ENCODE measurements at places on chromosomes 1 and 21. TPM values are rescaled to one million over a fixed set of nuclear protein-coding genes. Genes with fewer than 3 reads are reported as not detected.
A peak's percentile ranks its signal among the peaks of the same experiment; 100 is the strongest.

GRCh38 chr1:8660411-8660828 is 157.0 kb downstream of the RERE start:
- H3K4me1 ChIP-seq = peaks cover 32% of the 10 kb centered on the region
- DNase-seq = peak; percentile 36
- H3K27ac ChIP-seq = no peak overlapping the region
- H3K36me3 ChIP-seq = no peaks in the 10 kb centered on the region
- H3K4me3 ChIP-seq = no peak overlapping the region

GRCh38 chr1:155454096-155454495 is 108.5 kb downstream of the ASH1L start:
- H3K27ac ChIP-seq = no peak overlapping the region
- H3K36me3 ChIP-seq = no peaks in the 10 kb centered on the region
- DNase-seq = no peak
- no peak overlapping the region for H3K4me3 ChIP-seq

GRCh38 chr1:166053395-166053794 is 113.4 kb downstream of the FAM78B start:
- H3K4me3 ChIP-seq = no peak overlapping the region
- H3K27me3 ChIP-seq = no peaks in the 10 kb centered on the region
- no peaks in the 10 kb centered on the region for H3K36me3 ChIP-seq
- DNase-seq = no peak
- no peak overlapping the region for H3K27ac ChIP-seq

GRCh38 chr1:212819726-212820125 is 27.7 kb downstream of the SPATA45 start:
- no peaks in the 10 kb centered on the region for H3K27me3 ChIP-seq
- H3K4me1 ChIP-seq = no peaks in the 10 kb centered on the region
- H3K36me3 ChIP-seq = no peaks in the 10 kb centered on the region
- H3K4me3 ChIP-seq = no peak overlapping the region

Gene FAM72D
- total RNA-seq = not detected

Gene CFHR1
- total RNA-seq = 0.72 TPM
